ENCODE measurements at places on chromosomes 11 and 22.

- DNase-seq, result no peak
These were observed 2.1 kb downstream of the DEAF1 start for GRCh38 chr11:692824-693414.

DNA sequence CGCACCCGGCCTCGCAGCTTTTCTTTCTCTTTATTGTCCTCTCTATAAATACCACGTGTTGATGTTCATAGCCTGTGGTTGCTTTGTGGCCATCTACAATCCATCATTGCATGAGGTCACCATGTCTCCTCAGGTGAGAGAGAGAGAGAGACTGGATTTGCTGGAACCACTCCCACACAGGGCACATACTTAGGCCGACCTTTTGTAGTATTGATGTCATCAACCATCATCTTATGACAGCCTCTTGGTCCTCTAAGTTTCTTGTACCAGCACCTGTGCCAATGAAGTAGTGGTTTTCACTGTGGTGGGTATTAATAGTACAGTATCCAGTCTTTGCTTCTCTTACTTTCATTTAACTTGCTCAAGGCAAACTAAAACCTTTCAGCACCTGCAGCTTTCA, 22.8 kb upstream of the P2RY6 start:
- no peak for DNase-seq

DNA sequence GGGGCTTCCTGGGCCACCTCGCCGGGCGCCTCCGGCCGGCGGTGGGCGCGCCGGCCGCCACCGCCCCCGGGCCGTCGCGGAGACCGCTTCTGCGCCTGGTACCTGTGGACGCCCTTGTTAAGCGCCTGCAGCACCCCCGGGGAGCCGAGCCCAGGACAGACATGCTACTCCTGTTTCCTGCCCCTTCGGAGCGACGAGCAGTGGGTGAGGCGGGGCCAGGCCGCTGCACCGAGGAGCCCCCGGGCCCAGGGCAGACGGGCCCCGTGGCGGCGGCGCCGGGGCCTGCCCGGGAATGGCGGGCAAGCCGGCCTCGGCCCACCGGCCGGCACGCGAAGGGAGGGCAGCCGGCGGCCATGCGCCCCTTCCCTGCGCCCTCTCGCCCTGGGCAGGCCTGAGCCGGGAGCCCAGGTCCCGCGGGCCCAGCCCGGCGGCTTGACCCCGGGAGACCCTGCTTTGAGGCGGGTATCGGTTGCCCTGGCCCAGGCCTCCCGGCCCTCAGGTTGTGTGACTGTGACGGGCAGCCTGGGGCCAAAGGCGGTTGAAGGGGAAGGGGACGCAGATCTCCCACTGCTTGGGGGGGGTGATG, 789 bp upstream of the KDM2A start:
- DNase-seq, result peak; percentile 65

DNA sequence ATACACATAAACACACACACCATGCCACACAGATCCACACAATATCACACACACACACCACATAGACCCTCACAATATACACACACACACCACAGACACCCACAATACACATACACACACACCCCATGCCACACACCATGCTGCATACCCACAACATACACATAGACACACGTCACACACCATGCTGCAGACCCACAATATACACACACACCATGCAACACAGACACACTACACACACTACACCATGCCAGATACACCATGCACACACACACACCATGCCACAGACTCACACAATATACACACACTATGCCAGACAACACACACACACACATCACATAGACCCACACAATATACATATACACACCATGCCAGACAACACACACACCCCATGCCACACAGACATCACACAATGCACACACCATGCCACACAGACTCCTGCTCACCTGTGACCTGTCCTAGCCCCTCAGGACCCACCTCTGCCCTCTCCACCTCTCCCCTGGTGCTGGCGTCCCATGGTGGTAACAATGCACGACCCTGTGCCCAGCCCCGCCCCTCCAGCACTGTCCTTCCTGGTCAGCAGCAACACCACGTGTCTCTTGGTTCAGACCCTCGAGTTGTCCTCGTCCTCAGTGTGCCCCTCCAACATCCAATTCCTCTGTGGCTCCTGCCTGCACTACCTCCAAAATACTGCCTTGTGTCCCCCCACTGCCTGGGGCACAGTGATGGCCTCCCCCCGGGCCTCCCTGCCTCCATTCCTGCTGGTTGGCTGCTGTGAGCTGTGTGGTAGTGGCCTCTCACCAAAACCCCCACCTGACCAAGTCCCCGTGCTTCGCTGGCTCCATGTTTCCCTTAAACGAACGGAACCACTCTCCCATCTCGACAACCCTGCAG, 23.7 kb upstream of the RFPL3 start:
- DNase-seq, result no peak

DNA sequence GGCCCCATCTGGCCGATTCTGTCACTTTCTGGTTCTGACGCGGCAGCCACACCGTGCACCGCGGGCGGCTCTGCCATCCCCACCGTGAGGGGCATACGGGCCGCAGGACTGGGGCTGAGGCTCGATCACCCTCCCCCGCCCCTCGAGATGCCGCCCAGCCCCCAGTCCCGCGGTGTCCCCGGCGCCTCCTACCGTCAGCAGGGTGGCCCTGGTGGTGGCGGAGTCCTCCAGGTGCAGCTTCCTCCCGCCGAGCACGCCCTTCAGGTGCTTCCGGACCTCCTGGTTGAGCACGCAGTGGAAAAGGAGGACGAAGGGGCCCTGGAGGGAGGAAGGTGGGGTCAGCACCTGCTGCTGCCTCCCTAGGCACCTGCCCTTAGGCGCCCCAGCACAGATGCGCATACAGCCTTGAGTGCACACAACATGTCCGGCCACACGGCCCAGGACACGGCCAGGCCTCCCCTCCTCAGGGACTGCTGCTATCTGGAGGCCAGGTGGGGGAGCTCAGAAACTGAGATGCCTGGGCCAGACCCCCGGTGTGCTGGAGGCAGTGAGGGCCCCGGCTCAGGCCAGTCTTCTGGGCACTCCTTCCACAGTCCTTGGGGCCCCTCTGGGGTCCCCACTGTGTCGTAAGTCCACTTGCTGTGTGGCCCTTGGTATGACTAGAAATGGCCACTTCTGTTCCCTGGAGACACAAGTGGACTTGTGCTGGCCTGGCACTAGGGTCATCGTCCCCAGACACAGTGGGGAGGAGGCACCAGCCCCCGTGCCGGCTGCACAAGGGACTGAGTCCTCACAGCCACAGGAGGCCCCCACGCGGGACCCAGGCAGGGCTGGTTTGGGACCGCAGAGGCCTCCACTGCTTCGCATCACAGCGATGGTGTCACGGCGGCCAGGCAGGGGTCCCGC, 31.5 kb downstream of the TRMU start:
- DNase-seq, result no peak

DNA sequence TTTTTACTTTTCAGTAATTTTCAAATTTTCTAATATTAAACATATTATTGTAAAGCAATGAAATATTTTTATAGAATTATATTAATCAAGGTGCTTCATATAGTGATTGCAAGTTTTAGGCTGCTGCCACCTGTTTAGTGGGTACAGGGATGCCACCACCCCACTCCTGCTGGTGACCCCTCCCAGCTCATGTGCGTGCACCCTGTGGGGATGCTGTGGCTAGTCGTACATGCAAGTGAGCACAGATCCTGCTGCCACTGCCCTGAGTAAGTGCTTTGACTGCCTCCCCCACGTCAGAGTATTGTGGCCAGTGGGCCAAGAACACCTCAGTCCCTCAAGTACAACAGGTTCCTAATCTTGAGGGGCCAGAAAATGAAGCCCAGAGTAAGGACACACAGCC, 320.1 kb upstream of the DDI1 start:
- no peak for DNase-seq

- no peak for DNase-seq
These were observed 5.5 kb downstream of the ZC3H12C start for GRCh38 chr11:110098645-110099044.

GRCh38 chr11:124716591-124716990, 23.2 kb upstream of the NRGN start:
- no peak for DNase-seq

GRCh38 chr11:66112041-66112491, 42.0 kb downstream of the PACS1 start:
- no peak for DNase-seq

- no peak for DNase-seq
These were observed 71.8 kb downstream of the CTTN start for GRCh38 chr11:70470127-70470526.

- DNase-seq, result no peak
These were observed 615.6 kb downstream of the TBC1D22A start for GRCh38 chr22:47377926-47378560.

DNA sequence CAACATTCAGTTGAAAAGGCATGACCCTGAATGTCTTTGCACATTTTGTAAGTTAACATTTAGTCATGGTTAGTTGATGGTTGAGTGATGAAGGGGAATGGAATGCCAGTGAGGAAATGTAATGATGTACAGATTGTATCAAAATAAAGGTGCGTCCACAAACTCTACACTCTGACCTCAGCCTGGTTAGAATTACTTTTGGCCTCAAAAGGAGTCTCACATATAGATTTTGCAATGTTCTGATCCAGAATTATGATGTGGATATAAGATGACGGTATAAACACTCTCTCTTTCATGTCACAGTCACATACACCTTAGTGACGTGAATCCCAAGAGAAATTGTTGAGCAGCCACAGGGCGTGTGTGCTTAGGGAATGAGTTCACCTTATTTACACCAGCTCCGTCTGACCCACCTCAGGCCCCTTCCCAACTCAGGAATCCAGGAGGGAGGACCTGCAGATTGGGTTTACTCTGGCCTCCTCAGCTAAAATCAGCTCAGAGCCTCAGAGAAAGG, 100.1 kb downstream of the RDX start:
- no peak for DNase-seq

- DNase-seq, result no peak
These were observed 45.1 kb downstream of the ST14 start for GRCh38 chr11:130204703-130205095.

DNA sequence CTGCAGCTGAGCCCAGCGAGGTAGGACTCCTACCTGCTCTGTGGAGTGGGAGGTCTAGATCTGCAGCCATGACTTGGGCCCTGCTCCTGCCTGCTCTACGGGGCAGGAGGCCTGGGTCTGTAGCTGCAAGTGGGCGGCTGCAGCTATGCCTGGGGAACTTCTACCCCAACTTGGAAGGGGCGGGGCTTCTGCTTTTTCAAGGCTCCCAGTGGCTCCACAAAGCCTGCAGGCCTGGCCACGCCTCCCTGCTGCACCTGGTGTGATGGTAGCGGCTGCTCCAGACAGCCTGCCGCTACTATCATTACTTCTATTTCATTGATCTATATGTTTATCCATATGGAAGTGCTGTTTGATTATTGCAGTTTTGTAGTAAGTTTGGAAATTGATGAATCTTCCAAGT, 121.2 kb downstream of the NELL1 start:
- DNase-seq, result no peak

DNA sequence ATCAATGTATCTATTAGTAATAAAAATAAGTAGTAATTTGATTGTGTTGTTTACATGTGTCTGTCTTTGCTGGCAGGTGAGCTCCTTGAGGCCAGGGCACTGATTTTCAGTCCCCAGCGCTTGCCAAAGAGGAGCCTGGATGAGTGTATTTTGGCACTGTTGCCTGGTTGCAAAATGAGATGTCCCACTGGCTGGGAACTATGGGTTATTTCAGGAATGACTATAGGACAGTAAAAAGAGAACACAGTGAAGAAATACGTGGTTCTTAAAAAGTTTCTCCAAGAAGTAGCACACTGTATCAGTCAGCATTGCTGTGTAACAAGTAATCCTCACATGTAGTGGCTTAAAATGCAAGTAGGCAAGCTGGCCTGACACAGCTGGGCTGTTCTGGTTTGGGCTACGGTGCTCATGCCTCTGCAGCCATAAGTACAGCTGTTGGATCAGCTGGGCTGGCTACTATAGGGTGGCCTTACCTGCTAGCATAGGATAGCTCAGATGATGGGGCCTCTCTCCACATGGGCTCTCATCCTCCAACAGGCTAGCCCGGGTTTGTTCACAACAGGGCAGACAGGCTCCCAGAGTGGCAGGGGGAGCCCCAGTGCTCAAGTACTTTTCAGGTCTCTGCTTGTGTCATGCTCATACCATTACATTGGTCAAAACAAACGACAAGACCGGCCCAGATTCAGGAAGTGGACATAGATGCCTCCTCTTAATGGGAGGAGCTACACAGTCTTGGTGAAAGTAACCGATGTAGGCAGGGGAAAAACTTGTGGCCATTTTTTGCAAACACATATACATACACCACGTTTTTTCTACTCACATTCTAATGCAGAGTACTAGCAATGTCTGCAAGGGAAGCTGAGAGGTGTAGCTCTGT, 399.1 kb downstream of the LARGE1 start:
- no peak for DNase-seq

- DNase-seq, result no peak
These were observed 186.7 kb downstream of the CADM1 start for GRCh38 chr11:115317277-115318185.

- DNase-seq, result peak; percentile 45
These were observed 15.5 kb upstream of the RAC2 start for GRCh38 chr22:37259540-37260029.

DNA sequence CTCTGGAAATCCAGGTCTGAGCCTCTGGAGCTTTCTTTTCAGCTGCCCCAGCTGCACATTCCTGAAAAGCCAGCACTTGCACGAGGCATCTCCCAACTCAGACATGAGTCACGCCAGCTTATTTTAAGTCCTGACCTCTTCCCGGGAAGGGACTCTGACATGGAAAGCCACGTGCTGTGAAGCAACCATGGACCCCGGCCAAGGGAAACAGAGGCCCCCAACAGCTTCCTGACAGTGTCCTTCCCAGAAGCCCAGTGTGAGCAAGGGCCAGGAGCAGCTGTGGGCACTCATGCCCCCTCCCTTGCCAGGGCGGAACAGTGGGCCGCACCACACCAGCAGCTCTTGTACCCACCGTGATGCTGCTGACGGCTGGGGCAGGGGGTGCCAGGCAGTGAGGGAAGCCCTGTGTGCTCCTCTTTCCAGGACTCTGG, 118.8 kb upstream of the CADM1 start:
- no peak for DNase-seq

DNA sequence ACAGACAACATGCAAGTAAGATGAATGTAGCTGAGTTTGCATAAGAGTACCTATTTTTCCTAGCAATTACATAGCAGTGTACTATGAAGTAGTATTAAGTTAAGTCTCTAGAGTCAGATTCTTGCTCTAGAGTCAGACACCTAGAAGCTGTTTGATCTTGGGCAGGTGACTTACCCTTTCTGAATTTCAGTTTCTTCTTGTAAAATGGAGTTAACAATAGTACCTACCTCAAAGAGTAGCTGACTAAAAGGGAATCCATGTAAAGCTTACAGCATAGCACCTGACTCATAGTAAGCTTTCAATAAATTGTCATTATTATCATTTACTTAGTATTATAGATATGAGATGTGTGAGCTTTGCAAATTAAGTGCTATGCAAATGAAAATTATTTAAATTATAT, 47.8 kb upstream of the PTPRJ start:
- no peak for DNase-seq

GRCh38 chr22:31346255-31346732, at the start of gene PATZ1:
TSS of gene PATZ1 (minus strand) at chr22:31346346. CDS start at chr22:31345602, 744 bp downstream.
- peak; percentile 83 for DNase-seq

DNA sequence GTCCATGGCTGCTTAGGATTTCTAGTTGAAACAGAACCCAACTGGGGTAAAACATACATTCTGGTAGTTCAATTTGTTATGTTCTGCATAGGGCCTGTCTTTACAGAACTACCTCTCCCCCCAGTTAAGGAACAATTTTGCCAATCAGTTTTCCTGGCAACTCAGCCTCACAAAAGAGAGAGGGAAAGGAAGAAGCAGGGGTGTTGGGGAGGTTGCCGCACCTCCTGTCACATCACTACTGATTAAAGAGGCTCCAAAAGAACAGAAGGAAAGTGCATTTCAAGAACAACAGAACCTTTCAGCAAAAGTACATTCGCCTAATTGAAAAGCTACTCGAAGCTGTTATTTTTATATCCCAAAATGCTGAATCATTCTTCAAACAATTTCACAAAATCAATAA, 217.6 kb downstream of the CADM1 start:
- DNase-seq, result no peak

All from stimulated activated CD4-positive, alpha-beta T cell treated with anti-CD3 and anti-CD28 coated beads, Interleukin-15, amount 100 ng/mL, for 24 hours (primary cell).